ENCODE measurements at places on chromosomes 2 and 18.
A peak's percentile ranks its signal among the peaks of the same experiment; 100 is the strongest.

DNA sequence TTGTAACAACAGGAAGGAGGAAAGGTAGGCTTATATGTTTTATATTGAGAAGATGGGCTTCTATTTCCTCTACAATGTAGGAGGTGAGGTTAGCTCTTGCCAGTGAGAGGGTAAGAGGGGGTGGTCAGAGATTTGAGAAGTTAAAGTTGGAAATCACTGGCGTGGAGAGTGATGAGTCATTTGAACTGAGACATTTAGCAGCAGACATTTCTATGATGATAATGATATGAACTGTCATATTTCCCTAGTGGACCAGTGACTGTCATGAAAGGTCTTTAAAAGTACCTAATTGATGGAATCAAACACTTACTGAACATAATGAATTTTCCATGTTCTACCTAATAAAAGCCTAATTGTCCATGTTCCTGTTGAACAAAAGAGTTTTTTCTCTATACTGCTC lies 126.1 kb downstream of the FAM161A start:
- DNase-seq, result no peak

DNA sequence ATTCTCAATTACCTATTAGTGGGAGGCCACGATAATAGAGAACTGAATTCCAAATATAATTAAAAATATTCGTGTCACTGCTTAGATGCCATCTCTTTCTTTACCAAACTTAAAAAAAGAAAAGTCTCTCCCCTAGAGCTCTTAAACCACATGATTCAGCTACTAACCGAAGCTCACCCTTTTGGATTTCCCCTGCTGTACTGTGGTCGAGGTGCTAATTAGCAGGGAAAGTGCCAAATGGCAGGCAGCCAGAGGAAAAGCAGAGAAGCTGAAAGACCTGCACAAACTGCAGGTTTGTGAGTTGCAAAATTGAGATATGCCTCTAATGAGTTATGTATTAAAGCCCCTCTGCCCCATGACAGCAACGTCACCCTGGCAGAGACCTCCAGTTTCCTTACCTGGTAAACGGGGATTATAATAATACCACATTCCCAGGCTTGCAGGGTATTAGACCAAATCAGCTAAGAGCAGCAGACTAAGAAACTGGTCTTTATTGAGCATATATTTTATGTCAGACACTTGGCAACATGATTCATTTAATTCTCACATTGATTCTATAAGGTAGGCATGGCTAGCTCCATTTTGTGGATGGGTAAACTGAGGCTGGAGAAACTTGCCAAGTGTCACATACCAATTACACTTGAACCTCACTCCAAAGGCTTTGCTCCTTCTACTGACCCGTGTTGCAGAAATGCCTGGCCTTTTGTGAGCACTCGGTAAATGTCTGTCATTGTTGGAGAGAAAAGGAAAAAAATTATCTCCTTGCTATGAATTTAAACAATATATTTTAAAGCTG lies 259.7 kb downstream of the LPIN1 start:
- no peak for DNase-seq

DNA sequence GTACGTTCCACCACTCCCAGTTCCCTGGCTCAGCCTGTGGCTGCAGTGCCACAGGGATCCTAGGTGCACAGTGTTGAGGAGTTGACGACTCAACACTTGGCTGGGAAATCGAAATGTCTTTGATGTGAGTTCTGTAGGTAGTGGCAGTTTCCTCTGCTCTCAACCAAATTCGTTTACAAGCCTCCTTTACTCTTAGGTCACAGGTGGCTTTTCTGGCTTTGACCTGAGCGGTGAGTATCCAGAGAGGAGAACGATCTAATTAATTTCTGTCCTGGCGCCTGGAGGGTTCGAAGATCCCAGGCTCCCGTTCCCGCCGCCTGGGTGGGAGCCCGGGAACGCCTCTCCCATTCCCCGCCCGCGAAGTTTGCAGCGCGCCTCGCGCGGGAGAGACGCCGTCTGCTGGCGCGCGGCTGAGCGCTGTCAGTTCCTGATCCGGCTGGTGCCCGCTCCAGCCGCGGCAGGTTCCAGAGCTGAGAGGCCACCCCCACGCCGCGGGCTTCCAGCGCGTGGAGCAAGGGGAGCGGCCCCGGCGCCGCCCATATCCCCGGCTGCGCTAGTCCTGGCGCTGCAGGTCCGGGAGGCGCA lies at the start of gene LAMA3:
Gene LAMA3 (plus strand): TSS at position 423 of the 585 bp plus-strand sequence. CDS start 231 bp downstream, outside the sequence.
- peak; percentile 43 for DNase-seq

GRCh38 chr2:237214030-237214675 lies 128.5 kb downstream of the COPS8 start:
- no peak for DNase-seq

GRCh38 chr2:169771612-169772011 lies 27.1 kb upstream of the SSB start:
- no peak for DNase-seq

- DNase-seq, result no peak
Observed at GRCh38 chr18:13440277-13441248, 222.0 kb downstream of the LDLRAD4 start.

GRCh38 chr2:120494446-120494845 lies 148.5 kb downstream of the INHBB start:
- DNase-seq, result no peak

DNA sequence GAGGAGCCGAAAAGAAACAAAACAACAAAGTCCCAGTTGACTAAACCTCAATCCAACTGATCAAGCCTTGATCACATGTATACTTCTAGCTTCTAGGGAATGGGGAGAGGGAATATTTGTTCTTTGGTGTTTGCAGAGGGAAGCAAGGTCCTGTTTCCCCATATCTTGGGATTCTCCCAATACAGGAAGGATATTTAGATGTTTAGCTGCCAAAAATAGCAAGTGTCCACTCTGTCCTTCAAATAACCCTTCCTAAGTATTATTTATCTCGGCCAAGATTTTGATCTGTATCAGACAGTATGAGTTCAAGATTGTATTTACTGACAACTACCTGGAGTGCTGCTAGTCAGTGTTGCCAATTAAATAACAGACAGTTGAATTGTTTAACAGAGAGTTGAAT lies 55.5 kb downstream of the TBR1 start:
- DNase-seq, result no peak

DNA sequence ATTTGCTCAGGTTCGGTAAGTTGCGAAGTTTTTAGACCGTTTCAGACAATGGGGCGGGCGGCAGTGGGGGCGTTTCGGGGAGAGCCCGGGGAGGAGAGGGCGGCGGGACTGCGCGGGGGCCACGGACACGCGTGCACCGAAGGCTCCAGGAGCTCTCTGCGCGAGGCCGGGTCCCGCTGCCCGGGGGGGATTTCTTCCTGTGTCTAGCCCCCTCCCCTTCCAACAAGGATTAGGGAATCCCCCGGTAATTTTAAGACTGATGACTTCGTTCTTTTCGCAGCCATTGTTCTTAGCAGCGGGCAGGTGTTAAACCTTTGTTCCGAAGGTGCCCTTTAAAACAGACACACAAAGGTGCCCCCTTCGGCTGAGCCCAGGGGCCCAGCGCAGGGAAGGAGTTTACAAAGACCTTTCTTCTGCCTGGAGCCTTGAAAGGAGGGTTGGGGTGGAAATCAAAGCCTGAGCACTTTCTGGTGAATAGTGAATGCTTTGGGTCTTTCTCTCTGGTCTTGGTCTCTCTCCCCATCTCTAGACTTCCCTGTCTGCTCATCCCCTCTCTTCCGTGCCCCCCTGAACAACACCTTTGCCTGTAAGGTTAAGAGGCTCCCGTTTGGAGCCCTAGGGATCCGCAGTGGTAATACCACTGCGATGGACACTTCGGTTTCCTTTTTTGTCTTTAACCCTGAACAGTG lies 2.1 kb downstream of the TRIB2 start:
- DNase-seq, result no peak

DNA sequence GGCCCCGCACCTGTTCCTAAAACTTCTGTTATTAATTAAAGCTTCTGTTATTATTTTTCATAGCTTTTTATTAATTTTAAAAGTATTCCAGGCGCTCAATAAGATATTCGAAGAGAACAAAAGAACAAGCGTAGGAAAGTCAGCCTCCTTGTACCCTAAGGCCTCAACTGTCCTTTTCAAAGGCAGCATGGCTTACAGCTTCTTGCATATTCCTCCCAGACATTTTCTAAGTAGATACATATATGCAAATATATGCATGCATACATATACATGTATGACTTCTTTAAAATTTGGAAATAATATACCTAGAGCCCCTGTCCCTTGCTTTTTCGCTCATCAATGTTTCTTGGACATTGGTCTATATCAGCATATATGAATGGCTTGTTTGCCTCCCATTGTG lies 12.3 kb downstream of the GPR55 start:
- DNase-seq, result no peak

- DNase-seq, result no peak
Observed at GRCh38 chr18:43547456-43547855, 270.2 kb upstream of the SYT4 start.

DNA sequence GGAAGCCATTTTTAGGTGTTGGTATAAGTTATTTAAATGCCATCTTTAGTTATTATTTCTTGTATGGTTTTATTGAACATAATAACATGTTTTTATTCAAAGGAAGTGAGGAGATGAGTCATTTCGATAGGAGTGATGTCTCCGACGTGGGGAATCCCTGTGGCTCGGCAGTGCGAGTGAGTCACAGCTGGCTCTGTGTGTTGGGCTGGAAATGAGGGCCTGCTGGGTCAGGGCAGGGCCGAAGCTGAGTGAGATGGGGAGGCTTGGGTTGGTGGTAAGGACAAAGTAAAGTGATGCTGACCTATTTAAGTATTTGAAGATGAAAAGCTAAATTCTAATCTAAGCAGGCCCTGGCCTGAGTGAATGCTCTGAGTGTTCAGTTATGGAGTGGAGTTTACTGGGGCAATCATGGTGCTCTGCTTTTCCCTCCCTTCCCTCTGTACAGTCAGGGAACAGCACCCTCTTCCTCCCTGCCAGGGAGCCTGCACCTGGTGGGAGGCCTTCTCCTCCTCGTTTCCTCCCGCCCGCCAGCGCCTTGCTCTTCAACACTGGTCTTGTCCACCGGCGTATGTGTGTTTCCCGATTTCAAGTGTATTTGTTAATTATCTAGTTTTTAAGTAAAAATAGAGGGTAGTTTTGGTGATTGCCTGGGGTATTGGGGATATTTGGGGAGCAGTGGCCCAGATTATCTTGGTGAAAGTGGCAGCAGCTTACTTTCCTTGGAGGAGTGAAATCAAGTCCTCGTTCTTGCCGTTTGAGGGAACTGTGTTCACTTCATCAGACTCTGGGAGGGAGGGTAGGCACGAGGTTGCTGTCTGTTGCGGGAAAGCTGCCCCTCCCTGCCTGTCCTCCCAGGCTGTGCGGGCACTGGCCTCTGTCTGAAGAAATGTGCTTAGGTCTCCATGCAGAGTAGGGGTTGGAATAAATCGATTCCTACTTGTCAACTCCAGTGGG lies 157.0 kb downstream of the LDLRAD4 start:
- DNase-seq, result peak; percentile 61

- no peak for DNase-seq
Observed at GRCh38 chr18:2845172-2845571, 1.6 kb upstream of the EMILIN2 start.

- no peak for DNase-seq
Observed at GRCh38 chr18:23235860-23236259, 100.6 kb downstream of the CABLES1 start.

DNA sequence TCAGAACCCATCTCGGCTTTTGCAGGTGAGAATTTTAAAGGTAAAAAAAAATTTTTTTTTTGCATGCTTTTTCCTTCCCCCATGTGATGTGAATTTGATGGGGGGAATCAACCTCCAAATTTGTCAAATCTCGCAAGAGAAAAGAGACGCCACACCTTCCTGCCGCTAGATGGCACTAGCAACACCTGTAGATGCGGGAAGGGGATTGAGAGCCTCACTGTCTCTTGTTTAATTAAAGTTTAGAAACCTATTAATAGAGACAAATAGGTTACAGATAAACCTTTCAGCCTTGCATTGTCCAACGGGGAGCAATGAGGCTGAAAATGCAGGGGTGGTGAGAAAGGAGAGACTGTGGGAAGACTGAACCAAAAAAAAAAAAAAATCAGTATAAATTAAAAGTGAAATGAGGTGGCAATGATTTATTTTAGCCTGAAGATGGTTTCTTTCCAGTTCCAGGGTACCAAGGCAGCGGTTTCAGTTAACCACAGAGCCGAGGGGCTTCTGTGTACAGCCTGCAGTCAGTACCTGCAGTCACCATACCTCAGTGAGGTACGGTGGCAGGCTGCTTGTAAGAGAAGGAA lies 84.6 kb downstream of the NRP2 start:
- DNase-seq, result peak; percentile 63

GRCh38 chr2:23401427-23402204 lies 16.6 kb downstream of the KLHL29 start:
- no peak for DNase-seq

- no peak for DNase-seq
Observed at GRCh38 chr2:242019344-242019743, 149.8 kb downstream of the RTP5 start.

GRCh38 chr2:172381275-172382027 lies 45.9 kb upstream of the ITGA6 start:
- no peak for DNase-seq

DNA sequence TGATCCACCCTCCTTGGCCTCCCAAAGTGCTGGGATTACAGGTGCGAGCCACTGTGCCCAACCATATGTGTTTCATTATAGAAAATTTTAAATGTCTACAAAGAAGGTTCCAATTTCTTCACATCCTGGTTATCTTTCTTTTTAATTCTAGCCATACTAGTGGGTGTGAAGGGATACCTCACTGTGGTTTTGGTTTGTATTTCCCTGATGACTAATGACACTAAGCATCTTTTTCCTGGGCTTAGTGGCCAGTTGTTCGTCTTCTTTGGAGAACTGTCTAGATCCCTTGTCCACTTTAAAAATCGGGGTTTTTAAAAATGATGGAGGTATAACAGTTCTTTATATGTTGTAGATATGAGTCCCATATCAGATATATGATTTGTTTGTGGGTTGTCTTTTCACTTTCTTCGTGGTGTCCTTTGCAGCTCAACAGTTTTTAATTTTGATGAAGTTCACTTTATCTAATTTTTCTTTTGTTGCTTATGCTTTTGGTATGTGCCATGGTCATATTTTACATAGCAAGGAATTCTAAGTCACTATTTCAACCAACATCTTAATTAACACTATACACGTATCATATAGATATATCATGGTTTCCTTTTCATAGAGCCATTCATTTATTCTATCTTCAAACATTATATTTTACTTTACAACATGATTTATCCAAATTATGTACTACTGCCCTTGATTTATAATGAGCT lies 135.0 kb upstream of the RIOK3 start:
- DNase-seq, result no peak

DNA sequence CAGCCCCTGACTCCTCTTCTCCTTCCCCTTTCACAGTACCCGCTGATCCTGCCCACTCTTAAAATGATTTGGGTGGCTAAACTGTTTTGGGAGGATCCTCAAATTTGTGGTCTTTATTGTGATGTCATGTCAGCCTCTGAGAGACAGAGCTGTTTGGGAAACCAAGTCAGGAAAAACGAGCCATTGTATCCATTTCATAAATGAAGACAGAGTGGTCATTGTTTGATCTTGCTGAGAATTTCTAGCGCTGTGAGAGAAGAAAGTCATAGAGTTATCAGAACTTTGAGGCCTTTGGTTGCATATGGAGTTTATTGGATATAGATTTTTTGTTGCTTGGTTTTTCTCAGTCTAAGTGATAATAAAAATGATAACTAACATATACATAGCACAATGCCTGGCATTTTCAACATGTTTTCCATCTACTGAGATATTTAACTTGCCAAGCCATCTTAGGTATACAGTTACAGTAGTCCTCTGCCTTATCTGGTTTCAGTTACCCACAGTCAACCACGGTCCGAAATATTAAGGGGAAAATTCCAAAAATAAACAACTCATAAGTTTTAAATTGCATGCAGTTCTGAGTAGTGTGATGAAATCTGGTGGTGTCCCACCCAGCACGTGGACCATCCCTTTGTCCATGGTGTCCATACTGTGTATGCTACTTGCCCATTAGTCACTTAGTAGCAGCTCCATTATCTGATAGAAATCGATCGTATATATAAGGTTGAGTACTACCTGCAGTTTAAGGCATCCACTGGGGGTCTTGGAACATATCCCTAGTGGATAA lies 105.0 kb upstream of the RASGRP3 start:
- DNase-seq, result no peak
